ENCODE measurements at places on chromosomes 2 and 18. TPM values are rescaled to one million over a fixed set of nuclear protein-coding genes. Genes with fewer than 3 reads are reported as not detected.

Gene TRAPPC12
- 54.2 TPM for total RNA-seq

Gene HOXD8
- 4.1 TPM for total RNA-seq

DNA sequence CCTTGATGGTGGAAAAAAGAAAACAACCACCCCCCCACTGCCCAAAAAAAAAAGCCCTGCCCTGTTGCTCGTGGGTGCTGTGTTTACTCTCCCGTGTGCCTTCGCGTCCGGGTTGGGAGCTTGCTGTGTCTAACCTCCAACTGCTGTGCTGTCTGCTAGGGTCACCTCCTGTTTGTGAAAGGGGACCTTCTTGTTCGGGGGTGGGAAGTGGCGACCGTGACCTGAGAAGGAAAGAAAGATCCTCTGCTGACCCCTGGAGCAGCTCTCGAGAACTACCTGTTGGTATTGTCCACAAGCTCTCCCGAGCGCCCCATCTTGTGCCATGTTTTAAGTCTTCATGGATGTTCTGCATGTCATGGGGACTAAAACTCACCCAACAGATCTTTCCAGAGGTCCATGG is 28.0 kb downstream of the MAL start:
- DNase-seq: no peak

GRCh38 chr2:196801674-196802261 is 2.3 kb upstream of the GTF3C3 start:
- no peak for DNase-seq

DNA sequence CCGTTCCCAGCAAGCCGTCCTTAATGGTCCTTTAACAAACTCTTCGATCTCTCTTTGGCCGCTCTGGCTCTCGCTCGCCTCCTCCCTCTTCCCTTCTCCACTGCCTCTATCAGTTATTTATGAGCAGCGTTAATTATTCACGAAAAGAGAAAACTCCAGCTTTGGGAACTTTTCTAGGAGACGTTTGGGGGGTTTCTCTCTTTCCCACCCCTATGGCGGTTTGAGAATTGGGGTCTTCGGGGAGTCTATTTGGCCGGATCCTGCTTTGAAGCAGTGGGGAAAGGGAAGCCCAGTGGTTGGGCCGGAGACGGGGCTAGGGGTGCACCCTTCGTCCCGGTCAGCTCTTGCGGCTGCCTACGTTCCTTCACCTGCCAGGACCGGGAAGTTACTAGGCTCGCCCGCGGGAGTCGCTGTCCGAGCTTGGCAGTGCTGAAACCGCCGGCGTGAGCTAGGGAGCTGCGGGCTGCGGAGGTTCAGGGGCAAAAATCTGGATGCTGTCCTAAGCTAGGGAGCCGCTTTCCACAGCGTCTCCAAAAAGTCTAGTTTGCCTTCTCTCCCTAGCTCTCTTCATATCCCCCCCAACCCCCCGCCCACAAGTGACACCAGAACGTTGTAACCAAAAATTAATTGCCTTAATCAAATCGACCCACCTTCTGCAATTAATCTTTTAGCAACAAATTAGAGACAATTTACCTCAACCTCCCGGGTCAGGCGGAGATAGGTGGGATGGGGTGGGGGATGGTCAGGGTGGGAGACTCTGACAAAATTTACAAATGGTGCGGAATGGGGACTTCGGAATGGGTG is 8.9 kb upstream of the SKOR2 start:
- no peak for DNase-seq

- DNase-seq: no peak
These were observed 20.1 kb downstream of the ZC3H6 start for GRCh38 chr2:112295407-112296078.

GRCh38 chr2:42214669-42215068 is 45.5 kb downstream of the EML4 start:
- DNase-seq: no peak

DNA sequence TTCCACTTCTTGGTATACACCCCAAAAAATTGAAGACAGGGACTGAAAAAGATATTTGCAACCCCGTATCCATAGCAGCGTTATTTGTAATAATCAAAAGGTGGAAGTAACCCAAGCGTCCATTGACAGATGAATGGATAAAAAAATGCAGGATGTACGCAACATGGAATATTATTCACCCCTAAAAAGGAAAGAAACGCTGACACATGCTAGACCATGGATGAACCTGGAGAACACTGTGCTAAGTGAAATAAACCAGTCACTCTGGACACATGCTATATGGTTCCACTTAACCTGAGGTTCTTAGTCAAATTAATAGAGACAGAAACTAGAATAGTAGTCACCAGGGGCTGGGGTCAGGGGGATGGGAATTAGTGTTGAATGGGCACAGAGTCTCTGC is 38.6 kb upstream of the PRLH start:
- DNase-seq: no peak

DNA sequence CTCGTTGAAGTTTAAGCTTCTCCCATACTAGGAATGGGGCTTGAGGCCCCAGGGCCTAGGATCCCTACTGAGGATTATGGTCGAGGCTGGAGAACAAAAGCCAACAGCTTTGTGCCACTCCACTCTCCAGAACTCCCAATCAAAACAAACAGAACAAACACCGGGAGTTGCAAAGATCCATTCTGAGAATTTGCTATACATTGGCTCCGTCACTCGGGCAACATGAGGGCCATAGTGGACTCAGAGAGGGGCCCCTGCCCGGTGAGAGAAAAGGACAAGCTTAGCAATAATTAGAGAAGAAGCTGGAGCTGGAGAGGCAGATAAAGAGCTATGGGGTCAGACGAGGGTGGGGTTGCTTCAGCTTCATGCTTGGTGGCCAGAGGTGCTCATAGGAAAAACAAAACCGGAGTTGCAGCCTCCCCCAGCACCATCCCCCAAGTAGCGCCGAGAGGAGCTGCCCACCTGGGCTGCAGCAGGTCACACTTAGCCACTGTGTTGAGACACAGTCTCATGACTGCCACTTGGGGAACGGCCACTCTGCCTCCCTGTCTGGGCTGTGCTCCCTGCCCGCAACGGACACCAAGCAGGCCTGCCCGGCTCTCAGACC is 142.3 kb upstream of the HAAO start:
- no peak for DNase-seq

DNA sequence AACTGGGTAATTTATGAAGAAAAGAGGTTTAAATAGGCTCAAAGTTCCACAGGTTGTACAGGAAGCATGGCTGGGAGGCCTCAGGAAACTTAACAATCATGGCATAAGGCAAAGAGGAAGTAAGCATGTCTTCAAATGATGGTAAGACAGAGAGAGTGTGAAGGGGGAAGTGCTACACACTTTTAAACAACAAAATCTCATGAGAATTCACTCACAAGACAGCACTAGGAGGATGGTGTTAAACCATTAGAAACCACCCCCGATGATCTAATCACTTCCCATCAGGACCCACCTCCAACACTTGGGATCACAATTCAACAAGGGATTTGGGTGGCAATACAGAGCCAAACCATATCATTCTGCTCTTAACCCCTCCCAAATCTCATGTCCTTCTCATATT is 34.9 kb downstream of the CFAP210 start:
- no peak for DNase-seq

Gene GPATCH11
- total RNA-seq: 3.8 TPM

Gene UGT1A8
- total RNA-seq: not detected

Gene TTC31
- total RNA-seq: 34.6 TPM

Gene KATNAL2
- 15.0 TPM for total RNA-seq

Gene IL1RL2
- total RNA-seq: not detected

GRCh38 chr18:13577781-13578180 is 148.6 kb downstream of the FAM210A start:
- no peak for DNase-seq

DNA sequence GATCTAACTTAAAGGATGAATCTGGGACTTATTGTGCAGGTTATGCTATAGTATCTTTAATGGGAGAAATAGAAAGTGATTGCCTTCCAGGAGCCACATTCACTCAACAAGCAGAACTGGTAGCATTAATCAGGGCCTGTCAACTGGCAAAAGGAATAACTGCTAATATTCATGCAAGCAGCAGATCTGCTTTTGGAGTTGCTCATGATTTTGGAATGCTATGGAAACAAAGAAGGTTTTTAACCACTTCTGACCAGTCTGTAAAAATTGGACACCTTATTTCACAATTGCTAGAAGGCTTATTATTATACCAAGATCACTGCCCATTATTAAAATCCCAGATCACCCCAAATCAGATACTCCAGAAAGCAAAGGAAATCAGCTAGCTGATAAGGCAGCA is 200.4 kb downstream of the MREG start:
- DNase-seq: no peak

- no peak for DNase-seq
These were observed 62.1 kb downstream of the THNSL2 start for GRCh38 chr2:88232074-88232782.

DNA sequence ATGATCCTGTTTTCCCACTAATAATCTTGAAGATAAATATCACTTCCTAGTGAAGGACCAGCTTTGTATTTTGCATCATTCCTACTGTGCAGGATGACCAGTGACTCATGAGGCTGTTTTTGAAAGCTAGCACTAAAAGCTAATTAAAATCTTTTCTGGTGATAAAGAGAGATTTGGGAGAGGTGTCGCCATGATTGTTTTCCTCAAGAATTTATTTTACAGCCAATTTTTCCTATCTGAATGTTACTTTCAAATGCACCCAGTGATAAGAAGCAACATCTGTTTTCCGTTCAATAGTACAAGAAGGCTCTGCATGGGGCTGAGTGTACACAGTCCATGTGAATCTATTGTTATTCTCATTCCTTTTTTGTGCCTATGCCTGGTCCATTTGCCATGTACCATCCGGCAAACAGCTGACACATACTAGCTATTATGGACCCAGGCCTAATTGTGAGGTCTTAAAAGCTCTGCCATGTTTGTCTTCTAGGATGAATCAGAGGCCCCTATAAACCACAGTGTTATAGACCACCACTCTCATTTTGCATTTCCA is 28.4 kb downstream of the MEIS1 start:
- DNase-seq: no peak

DNA sequence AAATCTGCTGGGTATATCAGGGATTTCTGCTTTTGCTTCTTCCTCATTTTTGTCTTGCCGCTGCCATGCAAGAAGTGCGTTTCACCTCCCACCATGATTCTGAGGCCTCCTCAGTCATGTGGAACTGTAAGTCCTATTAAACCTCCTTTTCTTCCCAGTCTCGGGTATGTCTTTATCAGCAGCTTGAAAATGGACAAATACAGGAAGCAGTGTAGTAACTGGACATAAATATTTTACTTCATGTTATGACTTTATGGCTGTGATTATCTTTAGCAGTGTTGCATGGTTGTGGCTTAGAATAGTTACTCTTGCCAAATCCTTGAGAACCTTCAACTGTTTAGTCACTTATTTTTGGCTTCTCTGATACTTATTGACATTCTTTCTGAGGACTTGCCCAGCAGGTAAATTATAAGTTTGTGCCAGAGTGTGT is 66.2 kb upstream of the DLX2 start:
- DNase-seq: no peak

DNA sequence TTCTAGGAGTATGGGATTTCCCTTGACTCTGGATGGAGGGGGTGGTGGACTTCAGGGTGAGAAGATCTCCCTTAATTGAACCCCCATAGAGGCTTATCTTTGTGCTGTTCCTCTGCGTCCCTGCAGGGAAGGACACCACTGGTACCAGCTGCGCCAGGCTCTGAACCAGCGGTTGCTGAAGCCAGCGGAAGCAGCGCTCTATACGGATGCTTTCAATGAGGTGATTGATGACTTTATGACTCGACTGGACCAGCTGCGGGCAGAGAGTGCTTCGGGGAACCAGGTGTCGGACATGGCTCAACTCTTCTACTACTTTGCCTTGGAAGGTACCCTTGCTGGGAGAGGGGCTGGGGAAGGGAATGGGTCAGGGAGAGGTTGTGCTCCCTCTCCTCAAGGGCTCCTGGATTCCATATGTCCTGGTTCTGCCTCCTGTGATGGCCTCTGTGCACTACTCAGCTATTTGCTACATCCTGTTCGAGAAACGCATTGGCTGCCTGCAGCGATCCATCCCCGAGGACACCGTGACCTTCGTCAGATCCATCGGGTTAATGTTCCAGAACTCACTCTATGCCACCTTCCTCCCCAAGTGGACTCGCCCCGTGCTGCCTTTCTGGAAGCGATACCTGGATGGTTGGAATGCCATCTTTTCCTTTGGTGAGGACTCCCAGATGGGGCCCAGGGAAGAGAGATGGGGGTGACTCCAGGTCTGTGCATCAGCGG is 19.3 kb downstream of the PRKAG3 start:
- no peak for DNase-seq

- DNase-seq: no peak
These were observed 953.0 kb downstream of the DCDC2C start for GRCh38 chr2:4656326-4656725.

- DNase-seq: peak; percentile 42
These were observed 1.2 kb downstream of the SERTAD2 start for GRCh38 chr2:64652231-64653108.

- DNase-seq: no peak
These were observed 27.5 kb downstream of the ZNF516 start for GRCh38 chr18:76467371-76468190.

DNA sequence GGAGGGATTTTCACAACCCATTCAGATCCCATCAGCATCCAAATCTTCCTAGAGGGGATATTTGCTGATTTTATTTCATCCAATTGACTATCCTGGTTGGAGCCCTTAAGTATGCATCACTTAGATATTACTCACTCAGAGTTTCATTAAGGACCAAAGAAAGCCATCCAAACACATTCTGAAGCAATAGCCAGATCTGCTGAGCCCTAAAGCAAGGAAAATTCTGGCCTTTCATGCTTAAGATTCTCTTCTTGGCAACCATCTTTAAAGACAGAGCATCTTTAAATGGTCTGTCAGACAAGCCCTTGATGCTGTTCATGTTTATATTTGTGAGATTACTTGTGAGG is 40.9 kb upstream of the C1D start:
- no peak for DNase-seq

DNA sequence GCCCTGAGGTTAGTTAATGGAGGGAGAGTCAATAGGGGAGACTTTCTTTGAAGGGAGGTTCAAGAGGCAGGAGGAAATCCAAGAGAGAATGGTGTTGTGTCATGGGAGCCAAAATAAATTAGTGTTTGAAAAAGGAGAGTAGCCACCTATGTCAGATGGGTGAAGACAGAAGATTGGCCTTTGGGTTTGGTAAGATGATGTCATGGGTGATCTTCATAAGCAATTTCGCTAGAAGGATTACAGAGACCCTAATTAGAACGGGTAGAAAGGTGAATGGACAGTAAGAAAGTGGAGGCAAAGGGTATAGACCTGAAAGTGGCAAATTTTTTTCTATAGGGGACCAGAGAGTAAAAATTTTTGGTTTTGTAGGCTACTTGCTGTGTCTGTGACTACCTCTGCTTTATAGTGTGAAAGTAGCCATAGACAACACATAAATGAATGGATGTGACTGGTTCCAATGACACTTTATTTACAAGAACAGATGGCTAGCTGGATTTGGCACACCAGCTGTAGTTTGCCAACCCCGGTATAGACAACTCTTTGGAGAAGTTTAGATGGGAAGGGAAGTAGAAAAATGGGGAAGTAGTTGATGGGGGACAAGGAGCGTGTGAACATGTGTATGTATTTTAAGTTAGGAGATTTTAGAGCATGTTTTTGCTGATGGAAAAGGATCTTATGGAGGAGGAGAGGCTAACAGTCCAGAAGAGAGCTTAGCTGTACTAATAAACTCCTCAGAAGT is 9.3 kb downstream of the STAMBP start:
- no peak for DNase-seq

Measured in G401 (cell line).